Astrocyte of the cerebellum (primary cell): ENCODE measurements at places on chromosomes 13 and 19.

DNA sequence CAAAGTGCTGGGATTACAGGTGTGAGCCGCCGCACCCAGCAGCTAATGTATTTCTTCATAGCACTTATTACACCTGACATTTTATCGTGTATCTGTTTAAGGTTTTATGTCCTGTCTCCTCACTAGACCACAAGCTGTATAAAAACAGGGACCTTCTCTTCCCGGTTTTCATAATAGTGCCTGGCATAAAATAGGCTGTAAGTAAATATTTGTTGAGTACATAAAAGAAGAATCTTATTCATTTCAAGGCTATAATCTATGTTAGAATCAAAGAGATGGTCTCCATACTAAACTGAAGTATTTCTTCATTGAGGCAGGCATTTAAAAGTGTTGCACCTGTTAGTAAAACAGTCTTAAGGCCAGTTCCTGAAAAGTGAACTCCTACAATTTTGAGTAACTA, 194.0 kb downstream of the SHISA2 start:
- DNase-seq, result no peak

GRCh38 chr13:95207769-95208366, 93.4 kb downstream of the ABCC4 start:
- DNase-seq, result no peak

DNA sequence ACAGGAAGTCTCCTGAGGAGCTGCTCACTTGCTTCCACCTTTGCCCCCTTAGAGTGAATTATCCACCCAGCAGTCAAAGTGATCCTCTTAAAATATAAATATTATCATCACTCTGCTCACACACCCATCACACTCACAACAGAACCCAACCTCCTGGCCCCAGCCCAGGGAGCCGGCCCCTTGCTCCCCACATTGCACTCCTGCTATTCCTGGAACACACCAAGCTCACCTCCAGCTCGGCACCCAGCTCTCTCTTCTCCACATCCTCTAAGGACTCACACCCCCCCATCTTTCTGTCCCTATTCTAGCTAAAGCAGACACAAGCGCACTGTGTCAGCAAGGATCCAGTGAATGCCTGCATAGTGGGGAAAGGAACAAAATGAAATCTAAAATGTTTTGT, 7.0 kb downstream of the TUBGCP3 start:
- DNase-seq, result no peak

DNA sequence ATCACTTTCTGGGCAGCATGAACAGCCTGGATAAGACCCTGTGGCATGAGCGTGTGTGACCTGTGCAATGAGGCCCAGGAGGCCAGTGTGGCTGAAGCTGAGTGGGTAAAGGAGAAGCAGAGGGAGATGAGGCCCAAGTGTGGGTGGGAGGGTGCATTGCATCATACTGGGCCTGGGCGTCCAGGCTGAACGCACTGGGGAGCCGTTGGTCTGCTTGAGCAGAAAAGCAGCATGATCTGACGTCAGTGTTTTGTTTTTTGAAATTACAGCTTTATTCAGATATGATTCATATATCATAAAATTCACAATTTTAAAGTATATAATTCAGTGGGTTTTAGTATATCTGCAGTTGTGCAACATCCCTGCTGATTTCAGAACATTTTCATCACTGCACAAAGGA, 409.7 kb downstream of the HS6ST3 start:
- DNase-seq, result no peak

DNA sequence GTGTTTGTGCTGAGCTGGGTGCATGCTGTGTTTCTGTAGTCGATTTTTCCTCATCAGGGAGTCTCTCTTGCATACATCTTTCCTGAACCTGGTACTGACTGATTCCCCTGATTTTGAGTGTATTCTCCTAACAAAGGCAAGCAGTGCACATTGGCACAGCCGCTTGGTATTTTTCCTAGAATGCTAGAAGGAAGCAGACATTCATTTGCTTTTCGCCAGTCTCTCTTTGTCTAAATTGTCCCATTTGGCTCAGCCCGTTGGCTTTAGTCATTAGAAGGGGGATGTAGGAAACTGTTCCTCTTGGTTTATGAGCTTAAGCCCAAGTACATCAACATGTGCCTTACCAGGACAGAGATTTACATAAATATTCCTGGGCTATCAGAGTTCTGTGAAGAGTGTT, 266.1 kb upstream of the TMTC4 start:
- no peak for DNase-seq

DNA sequence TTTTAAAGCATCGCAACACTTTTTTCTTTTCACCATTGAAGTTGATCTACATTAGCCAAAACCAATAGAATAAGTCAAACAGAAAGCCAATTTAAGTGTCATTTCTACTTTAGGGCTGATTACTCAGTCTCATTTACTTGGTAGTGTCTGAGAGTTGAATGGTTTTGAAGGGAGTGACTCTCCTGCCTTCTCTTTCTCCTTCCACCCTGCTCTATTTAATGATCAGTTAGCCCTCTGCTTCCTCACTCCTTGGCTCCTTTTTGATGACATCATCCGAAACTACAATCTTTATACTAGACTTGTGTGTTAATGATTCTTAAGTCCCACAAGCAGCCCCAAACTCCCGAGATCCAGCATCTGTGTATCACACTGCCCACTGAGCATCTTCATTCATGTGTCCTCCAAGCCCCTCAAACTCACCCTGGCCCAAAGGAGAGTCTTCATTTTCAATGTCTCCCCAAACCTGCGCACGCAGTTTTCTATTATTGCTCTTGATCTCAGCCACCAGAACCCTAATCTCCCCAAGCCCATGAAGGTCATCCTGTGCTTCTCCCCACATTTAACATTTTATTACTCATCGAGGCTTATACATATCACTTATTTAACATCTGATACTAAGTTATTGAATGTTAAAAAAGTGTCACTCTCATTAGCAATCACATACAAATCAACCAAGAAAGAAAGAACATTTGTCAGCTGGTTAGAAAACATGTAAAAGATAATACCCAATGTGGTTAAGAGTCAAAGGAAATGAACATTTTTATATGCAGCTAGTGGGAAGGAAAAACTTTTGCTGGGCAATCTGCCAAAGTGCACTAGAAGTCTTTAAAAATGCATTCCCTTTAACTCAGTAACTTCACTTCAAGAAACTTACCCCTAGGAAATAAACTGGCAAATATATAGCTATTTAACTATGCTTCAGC, 32.2 kb upstream of the ARGLU1 start:
- DNase-seq, result peak; percentile 84

- DNase-seq, result no peak
Measured at GRCh38 chr19:1073956-1074517, 7.1 kb downstream of the ARHGAP45 start.

DNA sequence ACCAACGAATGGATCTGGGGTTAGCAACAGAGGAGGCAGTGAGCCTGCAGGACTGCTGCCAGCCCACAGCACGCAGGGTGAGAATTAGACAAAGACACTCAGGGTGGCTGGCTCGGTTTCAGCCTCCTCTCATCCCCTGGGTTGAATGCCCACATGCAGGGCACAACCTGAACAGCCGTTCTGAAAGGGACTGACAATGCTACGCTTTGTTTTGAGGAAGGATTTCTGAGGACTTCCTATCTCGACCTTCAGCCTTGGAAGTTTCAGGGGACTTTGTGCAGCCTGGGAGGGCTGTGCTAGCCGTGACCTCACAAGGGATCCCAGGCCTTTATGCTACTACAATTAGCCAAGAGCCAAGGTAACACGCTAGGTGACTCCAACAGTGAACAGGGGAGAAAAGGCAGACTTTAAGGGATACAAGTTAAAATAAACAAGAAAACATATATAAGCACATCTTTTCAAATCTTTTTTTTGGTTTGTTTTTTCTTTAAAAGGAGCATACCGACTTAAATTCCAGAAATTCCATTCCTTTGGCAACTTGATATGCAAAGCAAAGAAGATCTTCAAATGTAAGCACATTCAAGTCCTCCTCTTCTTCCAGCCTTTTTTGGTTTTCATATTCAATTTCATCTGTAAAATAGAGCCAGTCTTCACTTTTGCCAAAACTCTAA, 34.5 kb upstream of the URAD start:
- no peak for DNase-seq

DNA sequence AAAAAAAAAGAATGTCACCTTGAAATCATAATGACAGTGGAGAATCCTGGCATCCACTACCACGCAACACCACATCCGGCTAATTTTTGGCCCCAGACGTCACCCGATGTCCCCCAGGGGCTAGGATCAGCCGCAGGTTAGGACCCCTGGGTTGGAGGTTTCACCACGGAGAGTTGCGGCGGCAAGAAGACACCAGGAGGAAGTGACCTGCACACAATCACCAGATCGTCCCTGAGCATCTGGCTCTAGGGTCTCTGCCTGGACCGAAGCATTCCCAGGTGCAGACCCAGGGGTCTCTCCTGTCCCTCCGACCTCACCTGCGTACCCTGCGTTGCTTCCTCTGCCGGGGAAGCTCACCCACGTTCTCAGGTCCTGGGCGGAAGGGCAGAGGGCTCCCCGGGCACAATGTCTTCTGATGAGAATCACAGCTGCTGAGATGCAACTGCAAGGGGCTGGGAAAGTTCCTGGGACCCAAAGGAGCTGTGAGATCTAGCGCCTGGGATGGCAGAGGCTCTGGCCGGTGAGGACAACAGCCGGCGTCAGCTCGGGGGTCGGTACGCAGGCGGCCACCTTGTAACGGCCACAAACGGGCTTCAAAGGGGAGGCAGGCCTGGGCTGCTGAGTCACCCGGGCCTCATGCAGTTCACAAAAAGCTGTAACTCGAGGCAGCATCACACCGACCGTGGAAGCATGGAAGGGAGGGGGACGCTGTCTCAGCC, 111.2 kb downstream of the GADD45B start:
- no peak for DNase-seq

GRCh38 chr19:23393121-23393520, 2.1 kb downstream of the ZNF91 start:
- no peak for DNase-seq

- no peak for DNase-seq
Measured at GRCh38 chr13:98309569-98310335, 132.7 kb upstream of the RNF113B start.

DNA sequence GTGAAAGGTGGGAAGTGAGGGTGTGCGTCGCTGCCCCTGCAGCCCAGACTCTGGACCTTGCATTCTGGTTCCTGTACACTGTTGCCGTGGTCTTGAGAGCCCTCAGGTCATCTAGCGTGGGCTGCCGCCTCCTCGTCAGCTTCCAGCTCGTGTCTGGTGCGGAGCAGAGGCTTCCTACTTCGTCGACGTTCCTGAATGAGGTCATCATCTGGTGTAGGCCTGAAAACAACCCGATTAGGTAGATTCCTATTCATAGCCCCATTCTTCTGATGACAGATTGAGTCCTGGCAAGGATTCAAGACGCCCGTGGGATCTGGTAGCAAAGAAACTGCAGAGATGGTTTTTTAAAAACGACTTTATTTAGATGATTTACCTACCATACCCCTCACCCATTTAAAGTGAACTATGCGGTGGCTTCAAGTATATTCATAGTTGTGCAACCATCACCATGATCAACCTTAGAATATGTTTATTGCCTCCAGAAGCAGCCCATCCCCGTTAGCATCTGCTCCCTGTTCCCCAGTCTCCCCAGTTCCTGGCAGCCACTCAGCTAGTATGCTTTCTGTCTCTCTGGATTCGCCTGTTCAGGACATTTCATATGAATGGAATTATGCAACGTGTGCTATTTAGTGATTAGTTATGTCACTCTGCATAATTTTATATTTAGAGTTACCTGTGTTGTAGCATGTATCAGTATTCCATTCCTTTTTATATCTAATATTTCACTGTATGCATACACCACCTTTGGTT, 13.8 kb downstream of the NAXD start:
- no peak for DNase-seq

GRCh38 chr19:30450835-30451321, 78.7 kb downstream of the ZNF536 start:
- no peak for DNase-seq
